Ureter (tissue), 1 donor: ENCODE measurements at places on chromosomes 6 and 20. TPM values are rescaled to one million over a fixed set of nuclear protein-coding genes. Genes with fewer than 3 reads are reported as not detected.

DNA sequence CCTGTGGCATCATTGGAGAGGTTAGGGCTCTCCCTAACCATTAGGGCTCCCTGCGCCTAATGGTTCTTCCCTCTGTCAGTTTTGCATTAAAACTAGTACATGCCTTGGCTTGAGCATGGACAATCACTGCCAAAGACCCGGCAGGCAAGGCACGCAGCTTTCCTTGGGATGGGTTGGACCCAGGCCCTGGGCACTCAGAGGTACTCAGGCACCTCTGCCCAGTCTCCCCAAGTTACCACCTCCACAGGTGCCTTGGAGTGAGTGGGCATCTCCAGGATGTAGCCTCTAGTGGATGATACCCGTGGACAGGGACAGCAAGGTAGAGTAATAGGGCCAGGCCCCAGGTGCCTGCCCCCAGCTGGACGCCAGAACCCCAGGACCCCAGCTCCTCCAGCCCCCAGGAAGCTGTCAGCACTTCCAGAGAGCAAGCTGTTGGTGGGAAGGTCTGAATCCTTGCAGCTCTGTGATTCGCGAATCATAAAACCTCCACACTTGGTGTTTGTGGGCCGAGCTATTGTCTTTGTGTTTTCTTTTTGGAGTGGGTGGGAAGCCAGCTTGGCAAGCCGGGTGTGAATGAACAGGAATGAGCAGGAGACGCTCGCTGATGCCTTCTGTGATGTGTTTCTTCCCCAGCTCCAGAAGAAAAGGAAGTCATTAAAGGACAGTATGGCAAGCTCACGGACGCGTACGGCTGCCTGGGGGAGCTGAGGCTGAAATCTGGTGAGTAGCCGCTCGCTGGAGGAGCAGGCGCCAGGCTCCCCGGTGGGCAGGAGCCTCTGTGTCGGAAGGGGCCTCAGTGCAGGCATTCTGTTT, 35.1 kb downstream of the SYNJ2 start:
- no peak for DNase-seq

DNA sequence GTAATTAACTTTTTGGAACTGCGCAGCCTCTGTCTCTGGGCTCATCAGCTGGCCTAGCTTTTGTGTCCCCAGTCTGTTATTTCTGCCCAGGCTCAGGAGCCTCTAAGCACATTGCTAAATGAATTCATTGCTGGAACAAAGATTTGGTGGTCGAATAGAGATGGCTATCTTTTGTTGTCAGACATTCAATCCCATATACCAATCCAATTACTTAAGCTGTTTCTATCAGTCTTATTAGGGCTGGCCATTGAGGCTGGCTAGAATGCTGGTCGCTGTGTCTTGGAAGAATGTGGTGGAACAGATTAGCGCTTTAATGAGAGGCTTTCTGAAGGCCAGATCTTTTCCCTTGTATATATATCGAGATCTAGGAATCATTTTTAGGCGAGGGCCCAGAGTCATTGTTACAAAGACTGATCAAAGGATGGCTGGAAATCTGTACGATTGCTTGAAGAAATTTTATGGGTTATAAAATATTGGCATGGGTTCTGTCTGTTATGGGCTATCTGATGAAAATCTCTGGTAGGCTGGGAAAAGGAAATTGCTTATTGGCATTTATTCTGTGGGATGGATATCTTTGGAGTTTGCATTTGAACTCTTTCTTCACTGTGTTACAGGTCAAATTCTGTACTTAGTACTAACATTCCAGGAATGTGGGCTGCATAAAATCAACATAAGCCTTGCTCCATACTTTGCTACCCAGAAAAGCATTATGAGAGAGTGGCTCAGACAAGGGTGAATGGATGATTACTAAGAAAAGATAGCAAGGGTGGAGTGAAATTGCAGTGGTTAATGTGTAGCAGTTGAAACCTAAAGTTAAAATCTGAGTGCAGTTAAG, 34.8 kb upstream of the JAG1 start:
- no peak for DNase-seq

GRCh38 chr6:158853072-158853879, 34.1 kb upstream of the EZR start:
- DNase-seq = peak; percentile 93

Gene KCNK5
- 9.8 TPM for total RNA-seq

GRCh38 chr6:20763296-20763695, 229.0 kb downstream of the CDKAL1 start:
- no peak for DNase-seq
